ENCODE measurements at places on chromosomes 7 and 10.

GRCh38 chr7:150838965-150839650, 13.2 kb upstream of the AOC1 start:
- DNase-seq, result no peak

- DNase-seq, result no peak
Measured at GRCh38 chr10:52316500-52316899, 2.4 kb downstream of the DKK1 start.

DNA sequence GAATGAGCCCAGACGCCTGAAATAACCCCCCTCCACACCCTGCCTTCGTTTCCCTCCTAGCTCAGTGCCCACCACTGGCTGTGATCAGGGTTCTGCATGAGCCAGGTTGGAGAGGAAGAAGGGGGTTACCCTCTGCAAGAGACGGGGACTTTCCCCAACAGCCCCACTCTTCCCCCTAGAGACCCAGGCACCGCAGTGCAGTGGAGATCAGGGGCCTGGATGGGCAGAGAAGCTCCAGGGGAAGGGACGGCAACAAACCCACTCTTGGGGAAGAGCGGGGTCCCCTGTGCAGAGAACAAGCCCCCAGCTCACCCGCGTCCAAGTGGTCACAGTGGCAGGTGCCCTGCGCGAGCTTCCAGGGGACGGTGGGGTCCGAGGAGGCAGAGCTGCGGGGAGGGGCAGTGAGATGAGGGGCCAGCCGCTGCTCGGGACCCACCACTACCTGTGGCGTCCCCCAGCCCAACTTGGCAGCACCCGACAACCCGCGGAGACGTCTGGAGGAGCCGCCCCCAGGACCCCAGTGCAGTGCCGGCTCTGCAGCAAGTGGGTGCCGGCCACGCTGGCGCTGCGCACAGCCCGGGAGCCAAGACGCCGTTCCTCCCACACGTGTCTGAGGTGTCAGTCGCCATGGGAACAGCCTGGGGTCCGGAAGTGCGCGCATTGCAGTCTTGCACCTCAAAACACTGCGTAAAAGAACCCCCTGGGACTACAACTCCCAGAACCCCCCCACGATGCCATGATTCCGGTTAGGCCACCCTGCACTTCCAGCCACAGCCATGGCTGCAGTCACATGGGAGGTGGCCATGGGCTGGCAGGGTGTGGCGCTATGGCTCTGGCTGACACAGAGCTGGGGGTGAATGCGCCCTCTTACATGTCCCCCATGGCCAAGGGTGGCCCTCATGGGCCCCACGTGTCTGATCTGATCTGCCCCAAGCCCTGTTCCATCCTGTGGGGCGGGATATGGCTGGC, 45.8 kb upstream of the WIPI2 start:
- DNase-seq, result peak; percentile 61

GRCh38 chr10:121340271-121340831, 257.9 kb downstream of the FGFR2 start:
- DNase-seq, result no peak

DNA sequence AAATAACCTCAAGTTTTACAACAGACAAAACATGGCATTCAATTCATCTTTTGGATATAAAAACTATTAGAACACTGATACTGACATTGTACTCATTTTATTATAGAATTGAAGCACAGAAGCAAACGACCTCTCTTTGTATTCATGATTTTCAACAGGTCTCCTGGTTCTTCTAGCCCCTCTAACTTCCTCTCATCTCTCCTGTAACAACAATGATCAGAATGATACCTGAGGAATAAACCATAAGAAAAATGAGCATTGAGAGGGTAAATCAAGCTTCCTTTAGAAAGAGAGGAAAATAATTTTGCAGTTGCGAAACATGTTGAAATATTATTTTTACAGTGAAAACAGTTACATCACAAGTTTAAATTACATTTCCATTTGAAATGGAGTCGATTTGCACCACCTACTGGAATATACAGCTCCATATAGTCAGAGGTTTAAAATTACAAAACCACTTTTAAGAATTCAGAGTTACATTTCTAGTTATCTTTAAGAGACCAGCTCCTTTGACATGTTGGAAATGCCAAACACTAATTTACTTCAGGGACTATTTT, 17.5 kb upstream of the TEX36 start:
- no peak for DNase-seq

DNA sequence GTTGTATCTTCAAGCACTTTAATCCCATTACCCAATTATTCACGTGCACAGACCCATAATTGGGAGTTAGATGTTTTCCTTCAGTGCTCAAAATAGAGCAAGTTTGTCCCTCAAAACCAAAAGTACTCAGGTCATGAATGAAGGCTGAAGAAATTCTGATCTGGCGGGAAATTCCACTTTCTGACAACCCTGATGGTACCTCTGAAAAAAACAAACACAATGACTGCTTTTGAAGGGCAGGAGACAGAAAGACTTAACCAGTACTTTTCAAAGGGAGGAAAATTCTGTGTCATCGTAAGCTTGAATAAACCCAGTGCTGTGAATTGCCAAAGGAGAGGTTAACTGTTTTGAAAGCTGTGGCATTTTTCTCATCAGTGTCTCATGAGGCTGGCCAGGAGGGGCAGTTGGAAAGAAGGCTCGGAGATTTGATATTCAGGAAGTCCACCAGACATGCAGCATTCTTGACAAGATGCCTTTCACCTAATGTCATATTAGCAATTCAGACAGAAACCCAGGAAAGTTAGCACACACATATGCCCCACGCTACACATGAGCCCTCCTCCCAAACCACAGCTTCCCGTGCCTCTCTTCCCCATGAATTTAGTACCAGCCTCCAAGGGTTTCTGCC, 347.0 kb downstream of the KCNMA1 start:
- DNase-seq, result no peak

DNA sequence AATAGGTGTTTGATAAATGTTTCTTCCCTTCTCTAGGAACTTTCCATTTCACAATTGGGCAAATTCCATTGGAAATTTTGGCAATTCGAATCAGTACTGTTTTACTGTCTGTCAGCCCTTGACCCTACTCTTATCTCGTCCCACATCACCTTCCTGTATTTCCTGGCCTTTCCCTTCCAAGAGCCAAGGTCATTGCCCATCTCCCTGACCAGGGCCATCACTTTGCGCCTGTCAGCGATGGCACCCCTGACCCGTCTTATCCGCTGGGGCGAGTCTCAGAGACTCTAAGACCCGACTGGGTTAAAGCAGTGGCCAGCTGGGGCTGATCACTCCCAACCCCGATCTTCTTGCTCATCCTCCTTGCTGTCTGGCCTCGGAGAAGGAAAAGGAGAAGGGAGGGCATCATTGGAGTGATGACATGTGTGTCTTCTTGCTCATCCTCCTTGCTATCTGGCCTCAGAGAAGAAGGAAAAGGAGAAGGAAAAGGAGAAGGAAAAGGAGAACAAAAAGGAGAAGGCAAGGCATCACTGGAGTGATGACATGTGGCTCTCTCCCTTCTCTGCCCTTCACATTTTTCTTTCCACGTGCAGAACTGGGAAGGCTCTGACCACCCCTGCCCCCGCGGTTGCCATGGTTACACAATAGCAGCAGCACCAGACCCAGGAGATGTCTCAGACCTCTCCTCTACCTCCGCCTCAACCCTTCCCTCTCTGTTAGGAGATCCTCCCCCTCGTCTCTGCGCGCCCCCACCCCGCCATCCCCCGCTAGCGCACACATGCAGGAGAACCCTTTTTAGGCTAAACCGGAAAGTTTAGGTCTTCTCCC, 2.0 kb downstream of the SEMA3D start:
- no peak for DNase-seq

DNA sequence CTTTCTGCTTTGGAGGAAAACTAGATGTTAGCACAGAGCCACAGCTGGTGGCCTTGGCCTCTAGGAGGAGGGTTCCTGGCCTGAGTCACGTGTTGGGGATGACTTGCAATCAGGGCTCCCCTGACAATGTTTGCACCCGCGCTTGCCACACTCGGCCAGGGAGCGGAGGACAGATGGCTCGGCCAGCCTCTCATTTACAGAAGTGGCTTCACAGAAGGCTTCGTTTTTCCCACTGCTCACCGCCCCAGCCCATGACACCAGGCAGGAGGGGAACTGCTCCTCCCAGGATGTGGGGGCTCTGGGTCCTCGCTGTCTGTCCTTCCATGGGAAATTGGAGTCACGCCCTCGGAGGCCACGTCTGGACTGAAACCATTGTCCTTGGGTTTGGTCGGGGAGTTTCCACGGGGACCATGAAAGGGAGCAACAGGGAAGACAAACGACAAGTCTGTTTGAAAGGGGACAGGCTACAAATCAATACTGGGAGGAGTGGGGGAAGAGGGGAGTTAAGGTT, 49.6 kb upstream of the UBE3C start:
- no peak for DNase-seq

DNA sequence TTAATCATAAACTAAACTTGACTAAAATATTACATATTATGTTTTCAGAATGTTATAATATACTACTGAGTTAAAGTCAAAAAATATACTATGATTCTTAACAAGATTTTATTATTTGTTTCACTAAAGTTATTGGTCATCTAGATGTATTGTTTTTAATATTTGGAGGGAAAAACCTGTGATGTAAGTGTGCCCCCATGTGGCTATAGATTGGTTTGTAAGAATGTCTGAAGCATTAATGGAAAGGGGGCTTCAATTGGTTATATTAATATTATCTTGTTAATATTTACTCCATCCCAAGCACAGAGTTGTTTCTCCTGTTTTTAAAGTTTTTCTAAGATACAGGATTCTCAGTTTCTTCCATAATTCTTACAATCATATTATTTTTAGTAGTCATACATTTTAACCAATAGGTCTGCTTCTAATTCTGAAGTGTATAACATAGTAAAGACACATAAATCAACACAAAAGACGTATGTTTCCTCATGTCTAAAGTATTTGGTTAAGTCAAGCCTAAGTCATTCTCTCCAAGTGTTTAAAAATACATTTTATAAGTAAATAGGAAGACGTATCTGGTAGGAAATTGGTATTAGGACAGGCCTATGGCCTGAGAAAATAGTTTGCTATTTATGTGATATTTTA, 58.0 kb downstream of the GNAT3 start:
- no peak for DNase-seq

- DNase-seq, result no peak
Measured at GRCh38 chr7:50727711-50728110, 55.0 kb downstream of the GRB10 start.

All from stimulated activated CD8-positive, alpha-beta memory T cell treated with anti-CD3 and anti-CD28 coated beads, Interleukin-2, amount 100 ng/mL, for 48 hours (primary cell).